Activated T-helper 1 cell treated with anti-CD3 and anti-CD28 coated beads, Interleukin-12 subunit alpha, Interleukin-12 subunit beta, Interleukin-2, Interleukin-4 antibody, amounts not matched to agents 30 ng/mL and 10 ng/mL and 1 ng/mL, durations not matched to agents 14 hours and 24 hours and 36 hours (primary cell): ENCODE measurements at places on chromosomes 2 and 18. TPM values are rescaled to one million over a fixed set of nuclear protein-coding genes. Genes with fewer than 3 reads are reported as not detected.

GRCh38 chr2:16165518-16166326 lies 225.4 kb downstream of the MYCN start:
- H3K36me3 ChIP-seq, result no peaks in the 10 kb centered on the region
- H3K27ac ChIP-seq, result no peak overlapping the region
- DNase-seq, result no peak
- no peak overlapping the region for H3K4me3 ChIP-seq
- no peaks in the 10 kb centered on the region for H3K4me1 ChIP-seq
- no peaks in the 10 kb centered on the region for H3K27me3 ChIP-seq

The UBR3 gene
- total RNA-seq, result 29.6 and 31.4 TPM in 2 replicates

DNA sequence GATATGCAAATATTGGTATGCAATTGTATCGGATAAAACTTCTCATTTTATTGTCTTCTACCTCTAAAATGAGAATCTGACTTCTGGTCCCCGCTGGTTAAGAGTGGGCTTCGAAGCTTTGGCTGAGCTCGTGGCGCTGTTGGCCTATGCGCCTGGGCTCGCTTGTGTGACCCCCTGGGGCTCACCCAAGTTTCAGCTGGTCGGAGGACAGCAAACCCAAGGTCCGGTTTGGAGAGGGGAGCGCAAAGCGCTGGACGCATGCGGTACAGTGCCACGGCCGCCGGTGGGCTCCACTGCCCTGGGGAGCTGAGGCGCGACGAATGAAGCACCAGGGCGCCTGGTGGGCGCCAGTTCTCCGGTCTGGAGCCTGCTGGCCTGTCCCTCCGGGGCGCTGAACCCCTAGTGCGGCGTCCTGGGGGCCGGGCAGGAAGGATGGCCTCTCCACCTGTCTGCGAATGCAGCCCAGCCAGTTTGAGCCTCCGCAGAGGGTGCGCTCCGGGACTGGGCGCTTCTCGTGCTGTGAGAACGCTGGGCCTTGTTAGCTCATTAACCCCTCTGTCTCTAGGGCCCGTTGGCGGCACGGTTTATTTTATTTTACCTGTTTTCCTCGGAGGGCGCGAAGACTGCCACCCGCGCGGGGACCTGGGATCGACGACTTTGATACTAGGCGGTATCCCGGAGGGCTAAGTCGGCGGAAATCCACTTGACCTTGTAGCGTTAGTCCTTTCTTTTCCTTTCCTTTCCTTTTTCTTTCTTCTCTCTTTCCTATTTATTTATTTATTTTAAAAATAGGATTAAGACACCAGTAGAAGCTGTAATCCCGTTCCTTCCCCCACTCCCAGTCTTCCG lies 10.4 kb downstream of the MEIS1 start:
- no peaks in the 10 kb centered on the region for H3K4me1 ChIP-seq
- H3K27me3 ChIP-seq, result peaks cover 43% of the 10 kb centered on the region
- DNase-seq, result no peak
- no peaks in the 10 kb centered on the region for H3K36me3 ChIP-seq
- H3K4me3 ChIP-seq, result no peak overlapping the region
- H3K27ac ChIP-seq, result no peak overlapping the region

DNA sequence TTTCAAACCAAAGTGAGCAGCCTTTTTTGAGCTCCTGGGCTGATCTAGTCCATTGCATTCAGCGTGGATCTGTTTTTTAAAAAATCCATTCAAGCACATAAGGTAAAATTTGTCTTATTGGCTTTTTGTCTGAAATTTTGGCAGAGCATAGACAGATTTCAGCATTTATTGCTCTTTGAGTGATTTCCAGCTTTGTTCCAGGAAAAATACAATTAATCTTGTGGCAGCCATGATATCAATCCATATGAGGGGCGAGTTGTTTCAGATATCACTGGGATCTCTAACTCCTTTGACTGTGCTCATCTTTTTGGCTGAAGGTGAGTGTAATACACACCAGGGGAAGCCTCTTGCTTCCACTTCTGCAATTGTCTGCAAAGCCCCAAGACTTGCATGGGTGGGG lies 523.9 kb downstream of the SLC4A3 start:
- no peak for DNase-seq
- H3K27ac ChIP-seq, result no peak overlapping the region
- H3K4me1 ChIP-seq, result no peaks in the 10 kb centered on the region
- H3K36me3 ChIP-seq, result no peaks in the 10 kb centered on the region
- H3K27me3 ChIP-seq, result no peaks in the 10 kb centered on the region
- H3K4me3 ChIP-seq, result no peak overlapping the region

DNA sequence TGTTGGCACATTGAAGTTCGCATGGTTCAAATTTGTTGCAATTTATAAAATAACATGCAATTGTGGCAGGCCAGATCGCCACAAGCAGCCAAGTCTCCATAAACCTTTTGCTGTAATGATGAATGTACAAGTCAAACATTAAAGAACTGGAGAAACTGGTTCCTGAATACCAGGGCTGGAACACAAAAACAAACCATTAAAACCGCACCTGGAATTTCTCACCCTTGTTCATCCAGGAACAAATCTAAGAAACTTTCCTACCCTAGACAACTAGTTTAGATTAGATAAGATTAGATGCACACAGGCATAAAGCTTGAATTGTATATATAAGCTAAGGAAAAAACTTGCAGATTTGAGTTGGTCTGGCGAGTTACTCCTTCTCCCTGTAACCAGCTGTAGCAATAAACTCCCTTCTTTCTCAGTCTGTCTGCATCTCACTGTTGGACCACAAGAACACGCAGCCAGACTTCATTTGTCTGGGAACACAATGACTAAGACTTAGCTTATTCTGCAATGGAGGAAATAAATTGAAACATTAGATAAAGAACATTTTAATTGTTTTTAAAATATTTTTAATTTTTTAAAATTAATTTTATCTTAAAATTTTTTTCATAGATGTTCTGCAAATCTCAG lies 1835.5 kb upstream of the LRRTM1 start:
- no peak for DNase-seq
- no peak overlapping the region for H3K27ac ChIP-seq
- H3K4me1 ChIP-seq, result no peaks in the 10 kb centered on the region
- H3K27me3 ChIP-seq, result no peaks in the 10 kb centered on the region
- no peak overlapping the region for H3K4me3 ChIP-seq
- H3K36me3 ChIP-seq, result no peaks in the 10 kb centered on the region

DNA sequence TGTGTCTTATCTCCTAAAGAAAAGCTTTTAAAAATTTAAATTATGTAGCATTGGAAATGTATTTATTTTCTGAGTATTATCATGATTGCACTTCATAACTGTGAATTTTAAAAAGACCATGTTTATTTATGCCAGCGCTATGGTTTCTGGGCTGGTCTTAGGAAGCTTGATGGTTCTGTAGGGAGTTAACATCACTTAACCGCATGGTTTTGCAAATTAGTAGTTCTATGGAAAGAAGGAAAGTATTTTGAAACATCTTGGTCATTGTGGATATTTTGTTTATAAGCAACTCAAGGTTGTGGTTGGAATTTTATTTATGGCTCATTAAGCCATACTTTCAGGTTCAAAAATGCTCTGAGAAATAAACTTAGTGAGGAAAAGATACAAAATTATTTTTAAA lies 549.4 kb downstream of the STK39 start:
- no peaks in the 10 kb centered on the region for H3K27me3 ChIP-seq
- no peak overlapping the region for H3K27ac ChIP-seq
- H3K4me1 ChIP-seq, result no peaks in the 10 kb centered on the region
- no peaks in the 10 kb centered on the region for H3K36me3 ChIP-seq
- no peak overlapping the region for H3K4me3 ChIP-seq

DNA sequence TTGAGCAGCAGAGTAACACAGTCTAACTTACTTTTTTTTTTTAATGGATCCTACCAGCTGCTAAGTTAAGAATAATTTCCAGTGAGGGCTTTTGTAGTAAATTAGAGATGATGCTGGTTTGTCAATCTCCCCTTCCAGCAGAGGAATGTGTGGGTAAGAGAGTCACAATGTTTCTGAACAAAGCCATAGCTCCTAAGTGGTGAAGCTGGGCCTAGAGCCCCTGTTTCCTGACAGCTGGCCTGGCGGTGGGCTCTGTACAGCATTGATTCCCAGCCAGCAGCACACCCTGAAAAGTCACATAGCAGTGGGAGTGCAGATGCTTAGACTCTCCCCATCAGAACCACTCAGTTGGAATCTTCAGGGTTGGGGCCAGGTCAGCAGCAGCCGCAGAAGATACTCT lies 24.4 kb downstream of the CAPG start:
- H3K36me3 ChIP-seq, result peaks cover 37% of the 10 kb centered on the region
- no peak overlapping the region for H3K27ac ChIP-seq
- H3K27me3 ChIP-seq, result no peaks in the 10 kb centered on the region
- DNase-seq, result no peak

DNA sequence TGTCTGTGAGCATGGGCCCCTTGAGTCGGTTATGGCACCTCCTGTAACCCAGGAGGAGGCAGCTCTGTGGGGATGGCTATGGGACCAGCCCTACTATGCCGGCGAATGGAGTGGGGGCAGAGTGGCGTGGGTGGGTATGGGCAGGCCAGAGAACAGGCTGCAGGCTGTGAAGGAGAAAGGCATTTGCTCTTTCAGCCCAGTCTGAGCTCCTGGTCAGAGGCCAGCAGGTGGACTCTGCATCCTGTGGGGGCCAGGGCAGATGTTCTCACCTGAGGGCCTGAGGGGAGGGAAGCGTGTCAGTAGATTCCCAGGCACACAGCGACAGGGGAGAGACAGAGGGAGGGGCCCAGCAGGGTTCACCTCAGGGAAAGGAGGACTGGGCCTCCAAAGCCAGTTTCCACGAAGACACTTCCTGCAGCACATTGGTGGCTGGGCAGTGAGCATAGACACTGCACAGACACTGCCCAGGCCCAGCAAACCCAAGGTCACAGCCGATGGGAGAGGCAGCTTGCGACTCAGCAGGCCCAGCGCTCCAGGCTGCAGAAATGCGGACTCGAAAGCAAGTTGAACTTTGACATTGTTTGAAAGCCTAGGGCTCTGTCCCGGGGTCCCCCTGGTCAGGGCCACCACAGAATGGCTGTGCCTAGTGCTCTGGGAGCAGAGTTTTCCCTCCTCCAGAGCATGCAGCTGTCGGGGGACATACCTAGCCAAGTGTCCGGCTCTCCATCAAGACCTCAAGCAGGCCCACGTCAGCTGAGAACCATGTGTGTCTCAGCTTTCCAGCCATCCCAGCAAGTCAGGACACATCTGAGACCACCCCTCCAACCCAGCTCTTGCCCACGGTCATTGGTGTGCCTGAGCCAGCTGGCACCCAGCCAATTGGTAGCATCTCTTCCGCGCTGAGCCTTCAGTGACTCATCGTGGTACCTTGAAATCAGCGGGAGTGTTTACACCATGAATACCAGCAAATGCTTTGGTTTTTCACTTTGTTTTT lies 53.8 kb downstream of the TGOLN2 start:
- H3K27ac ChIP-seq, result no peak overlapping the region
- no peak for DNase-seq
- H3K36me3 ChIP-seq, result no peaks in the 10 kb centered on the region
- no peaks in the 10 kb centered on the region for H3K4me1 ChIP-seq
- H3K4me3 ChIP-seq, result no peak overlapping the region

The SIGLEC15 gene
- total RNA-seq, result not detected in 2 replicates

DNA sequence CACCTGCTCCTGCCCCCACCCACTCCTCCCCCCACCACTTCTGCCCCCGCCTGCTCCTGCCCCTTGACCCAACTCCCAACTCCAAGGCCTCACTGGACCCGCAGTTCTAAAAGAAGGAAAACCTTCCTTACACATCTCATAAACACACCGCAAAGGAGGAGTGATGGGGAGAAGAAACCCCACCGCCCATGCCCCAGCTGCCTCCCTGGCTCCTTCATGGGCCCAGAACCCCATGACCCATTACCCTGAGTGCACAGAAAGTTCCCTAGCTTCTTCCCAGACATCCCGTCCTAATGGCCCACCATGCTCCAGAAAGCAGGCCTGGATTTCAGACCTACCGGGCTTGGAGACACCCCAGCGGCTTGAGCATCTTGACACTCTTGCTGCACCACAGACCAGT lies 17.8 kb upstream of the CNDP2 start:
- H3K27me3 ChIP-seq, result peaks cover 2% of the 10 kb centered on the region
- no peak for DNase-seq
- H3K4me3 ChIP-seq, result no peak overlapping the region
- H3K4me1 ChIP-seq, result peaks cover 6% of the 10 kb centered on the region

DNA sequence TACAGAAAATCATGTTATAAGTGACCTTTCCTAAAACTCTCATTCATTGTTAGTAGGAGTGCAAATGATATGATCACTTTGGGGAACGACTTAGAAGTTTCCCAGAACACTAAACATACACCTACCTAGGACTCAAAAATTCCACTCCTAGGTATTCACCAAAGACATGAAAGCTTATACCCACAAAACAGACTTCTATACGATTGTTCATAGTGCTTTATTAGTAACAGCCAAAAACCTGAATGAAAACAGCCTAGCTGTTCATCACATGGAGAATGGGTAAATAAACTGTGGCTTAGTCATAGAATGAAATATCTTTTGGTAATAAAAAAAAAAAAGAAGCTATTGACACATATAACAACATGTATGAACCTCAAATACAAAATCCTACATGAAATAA lies 8.8 kb downstream of the NOL10 start:
- H3K4me3 ChIP-seq, result no peak overlapping the region
- H3K4me1 ChIP-seq, result peaks cover 21% of the 10 kb centered on the region
- no peaks in the 10 kb centered on the region for H3K27me3 ChIP-seq

- H3K27me3 ChIP-seq, result peaks cover 2% of the 10 kb centered on the region
- no peaks in the 10 kb centered on the region for H3K36me3 ChIP-seq
These were observed 35.4 kb upstream of the MPPE1 start for GRCh38 chr18:11943551-11943950.

The OSBPL6 gene
- total RNA-seq, result 1.5 and 1.9 TPM in 2 replicates

GRCh38 chr2:157596992-157597681 lies 31.5 kb downstream of the ACVR1C start:
- peaks cover 7% of the 10 kb centered on the region for H3K4me1 ChIP-seq
- peak; percentile 47 for DNase-seq
- no peak overlapping the region for H3K27ac ChIP-seq
- peaks cover 39% of the 10 kb centered on the region for H3K27me3 ChIP-seq
- H3K4me3 ChIP-seq, result peak overlapping the region; percentile 63

DNA sequence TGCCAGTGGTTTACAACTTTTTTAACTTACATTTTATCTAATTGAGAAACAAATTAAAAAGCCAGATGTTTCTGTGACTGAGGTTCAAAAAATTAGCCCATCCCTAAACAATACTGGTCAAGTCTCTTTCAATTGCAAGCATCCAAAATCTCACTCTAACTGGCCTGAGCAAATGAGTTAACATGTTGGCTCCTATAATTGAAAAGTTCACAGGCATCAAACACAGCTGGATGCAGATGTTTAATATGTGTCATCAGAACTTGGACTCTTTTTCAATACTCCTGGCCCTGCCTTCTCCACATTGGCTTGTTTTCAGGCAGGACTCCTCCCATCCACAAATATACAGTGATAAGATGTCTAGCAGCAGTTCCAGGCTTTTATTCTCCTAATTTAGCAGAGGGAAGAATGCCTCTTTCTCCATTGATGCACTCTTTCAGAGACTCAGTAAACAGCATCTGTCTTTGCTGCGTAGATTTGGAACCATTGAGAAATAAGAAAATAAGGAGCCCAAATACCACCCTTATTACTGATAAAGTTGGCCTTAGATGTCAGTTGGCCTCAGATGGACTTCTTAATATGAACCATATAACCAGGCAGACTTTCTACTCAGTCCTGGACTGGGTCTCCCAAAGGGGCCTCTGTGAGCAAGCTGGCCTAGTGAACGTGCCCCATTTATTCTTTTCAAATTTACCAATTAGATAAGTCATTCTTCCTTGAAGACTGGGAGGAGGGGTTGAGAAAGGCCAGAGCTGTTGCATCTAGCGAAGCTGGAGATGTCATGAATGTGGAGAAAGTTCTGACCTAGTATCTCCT lies 30.4 kb upstream of the FN1 start:
- H3K27me3 ChIP-seq, result peaks cover 8% of the 10 kb centered on the region
- H3K36me3 ChIP-seq, result no peaks in the 10 kb centered on the region
- no peaks in the 10 kb centered on the region for H3K4me1 ChIP-seq
- H3K4me3 ChIP-seq, result no peak overlapping the region
- no peak for DNase-seq
